ENCODE measurements at places on chromosomes 5 and 9. TPM values are rescaled to one million over a fixed set of nuclear protein-coding genes. Genes with fewer than 3 reads are reported as not detected.

Gene NR2F1
- 2.3 TPM for total RNA-seq

Gene CEL
- total RNA-seq: 0.76 TPM

Gene TBCA
- total RNA-seq: 150 TPM

Gene IL9
- total RNA-seq: 0.52 TPM

Gene TLE1
- 7.0 TPM for total RNA-seq

Gene PPP3R2
- not detected for total RNA-seq

DNA sequence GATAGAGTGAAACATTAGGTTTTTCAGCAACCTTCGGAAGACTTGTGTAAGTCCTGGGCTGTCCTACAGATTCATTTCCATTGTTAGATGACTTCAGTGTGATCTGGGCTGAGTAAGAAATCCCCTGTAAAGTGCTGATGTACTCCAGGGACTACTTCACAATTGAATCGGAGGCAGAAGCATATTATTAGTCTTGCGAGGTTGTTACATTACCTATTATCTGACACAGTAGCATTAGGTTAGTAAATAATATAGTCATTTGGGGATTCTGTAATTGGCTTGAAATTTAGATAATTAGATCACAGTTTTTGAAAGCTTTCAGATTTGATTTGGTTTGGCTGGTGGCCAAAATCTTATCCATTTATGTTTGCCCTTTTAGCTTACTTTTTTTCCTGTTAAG is 62.4 kb downstream of the DMRT1 start:
- DNase-seq: no peak
- H3K4me1 ChIP-seq: peaks cover 5% of the 10 kb centered on the region
- no peak overlapping the region for H3K27ac ChIP-seq
- no peaks in the 10 kb centered on the region for H3K36me3 ChIP-seq
- no peak overlapping the region for H3K4me3 ChIP-seq
- peaks cover 21% of the 10 kb centered on the region for H3K27me3 ChIP-seq

DNA sequence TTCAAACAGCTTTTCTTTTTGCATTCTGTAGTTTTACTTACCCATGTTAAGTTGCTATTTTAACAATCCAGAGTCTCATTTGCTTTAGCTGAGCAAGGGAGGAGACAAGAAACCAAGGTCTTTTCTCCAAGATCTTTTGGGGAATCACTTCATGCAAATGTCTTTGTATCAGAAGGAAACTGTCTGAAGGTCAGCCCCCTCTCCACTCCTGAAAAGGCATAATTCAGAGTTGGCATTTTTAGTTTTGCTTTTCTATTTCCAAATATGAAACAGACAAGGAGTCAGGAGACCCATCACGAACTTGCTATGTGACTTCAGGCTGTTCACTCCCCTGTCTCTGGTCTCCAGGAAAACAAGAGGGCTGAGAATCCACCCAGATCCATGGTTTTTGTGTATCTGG is 12.3 kb upstream of the TNFSF15 start:
- H3K27ac ChIP-seq: no peak overlapping the region
- H3K36me3 ChIP-seq: no peaks in the 10 kb centered on the region
- no peak overlapping the region for H3K4me3 ChIP-seq
- H3K27me3 ChIP-seq: no peaks in the 10 kb centered on the region
- no peak for DNase-seq

GRCh38 chr9:107693625-107694326 is 204.2 kb upstream of the KLF4 start:
- H3K4me3 ChIP-seq: no peak overlapping the region
- no peaks in the 10 kb centered on the region for H3K27me3 ChIP-seq
- H3K4me1 ChIP-seq: no peaks in the 10 kb centered on the region
- H3K27ac ChIP-seq: no peak overlapping the region

DNA sequence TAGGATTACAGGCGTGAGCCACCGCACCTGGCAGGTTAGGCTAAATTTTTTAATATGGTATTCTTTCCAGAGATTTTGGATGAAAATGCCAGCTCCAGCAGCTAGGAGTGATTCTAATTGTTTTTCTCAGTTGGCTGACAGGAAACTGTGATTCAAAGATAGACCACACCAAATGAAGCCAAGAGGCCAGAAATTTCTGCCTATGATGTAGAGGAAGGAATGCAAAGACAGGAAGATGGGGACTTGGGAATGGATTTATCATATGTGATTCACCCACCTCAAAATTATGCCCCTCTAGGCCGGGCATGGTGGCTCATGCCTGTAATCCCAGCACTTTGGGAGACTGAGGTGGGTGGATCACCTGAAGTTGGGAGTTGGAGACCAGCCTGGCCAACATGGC is 53.3 kb downstream of the UGCG start:
- H3K27ac ChIP-seq: no peak overlapping the region
- DNase-seq: no peak
- H3K4me1 ChIP-seq: peaks cover 3% of the 10 kb centered on the region
- H3K4me3 ChIP-seq: no peak overlapping the region

DNA sequence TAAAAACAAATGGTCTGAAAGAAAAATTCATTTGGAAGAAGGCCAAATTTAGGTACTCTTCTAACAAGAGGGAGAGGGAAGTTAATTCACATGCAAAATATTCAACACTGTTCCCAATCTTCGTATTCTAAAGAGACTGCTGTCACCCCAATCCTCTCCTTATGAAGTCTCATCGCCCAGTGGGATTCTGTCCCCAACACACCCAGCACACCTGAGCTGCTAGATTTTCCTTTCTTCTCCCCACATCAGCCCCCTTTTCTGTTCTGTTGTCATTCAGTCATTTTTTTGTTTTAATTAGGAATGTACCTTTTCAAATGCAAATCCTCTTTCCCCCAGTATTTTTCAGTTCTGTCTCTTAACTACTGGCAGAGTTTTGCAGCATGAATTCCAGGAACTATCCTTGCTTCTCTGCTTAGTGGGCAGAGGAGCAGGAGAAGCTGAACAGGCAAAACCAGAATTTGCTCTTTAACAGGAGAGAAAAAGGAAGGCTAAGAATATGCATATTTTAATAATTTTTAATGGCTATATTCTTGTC is 366.9 kb downstream of the MAN2A1 start:
- H3K4me3 ChIP-seq: no peak overlapping the region
- no peaks in the 10 kb centered on the region for H3K27me3 ChIP-seq
- no peak for DNase-seq
- no peak overlapping the region for H3K27ac ChIP-seq

DNA sequence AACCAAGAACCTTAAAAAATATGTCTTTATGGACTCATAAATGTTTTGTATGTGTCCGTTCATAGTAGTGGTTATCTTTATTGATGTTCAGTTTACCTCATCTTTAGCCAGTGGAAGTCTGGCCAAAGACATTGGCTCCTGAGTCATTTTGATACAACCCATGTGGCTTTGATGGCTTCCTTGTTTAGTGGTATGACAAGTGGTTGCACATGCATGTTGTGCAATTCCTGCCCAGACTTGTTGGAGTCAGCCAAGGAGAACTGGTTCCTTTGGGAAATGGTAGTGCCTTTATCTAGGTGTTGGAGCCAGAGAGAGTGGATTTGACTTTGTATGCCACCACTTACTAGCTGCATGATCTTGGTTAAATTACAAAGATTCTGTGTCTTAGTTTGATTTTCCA is 94.3 kb downstream of the RPS23 start:
- DNase-seq: no peak
- H3K4me3 ChIP-seq: no peak overlapping the region
- no peak overlapping the region for H3K27ac ChIP-seq
- H3K4me1 ChIP-seq: no peaks in the 10 kb centered on the region

DNA sequence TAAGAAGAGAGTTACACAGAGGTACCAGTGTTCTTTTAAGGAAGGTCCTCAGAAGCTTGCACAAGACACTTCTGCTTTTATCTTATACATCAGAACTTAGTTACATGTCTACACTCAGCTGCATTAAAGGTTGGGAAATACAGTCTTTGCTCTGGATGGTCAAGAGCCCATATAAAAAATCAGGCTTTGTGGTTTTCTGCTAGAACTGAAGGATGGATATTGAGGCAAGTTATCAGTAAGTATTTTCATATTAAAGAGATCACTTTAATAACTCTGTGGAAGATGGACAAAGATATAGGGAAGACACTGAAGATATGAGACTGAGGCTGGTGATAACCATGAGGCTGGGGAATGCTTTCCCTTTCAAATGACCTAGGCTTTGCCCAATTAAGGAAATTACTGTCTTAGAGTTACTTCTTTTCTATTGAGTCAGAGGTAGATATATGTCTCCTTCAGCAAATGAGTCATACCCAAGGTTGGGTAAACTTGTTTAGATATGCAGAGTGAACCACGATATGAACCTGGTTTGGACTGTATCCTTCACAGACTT is 87.0 kb upstream of the TNC start:
- no peak overlapping the region for H3K27ac ChIP-seq
- no peak for DNase-seq
- no peaks in the 10 kb centered on the region for H3K4me1 ChIP-seq
- no peaks in the 10 kb centered on the region for H3K27me3 ChIP-seq
- H3K36me3 ChIP-seq: no peaks in the 10 kb centered on the region
- no peak overlapping the region for H3K4me3 ChIP-seq

DNA sequence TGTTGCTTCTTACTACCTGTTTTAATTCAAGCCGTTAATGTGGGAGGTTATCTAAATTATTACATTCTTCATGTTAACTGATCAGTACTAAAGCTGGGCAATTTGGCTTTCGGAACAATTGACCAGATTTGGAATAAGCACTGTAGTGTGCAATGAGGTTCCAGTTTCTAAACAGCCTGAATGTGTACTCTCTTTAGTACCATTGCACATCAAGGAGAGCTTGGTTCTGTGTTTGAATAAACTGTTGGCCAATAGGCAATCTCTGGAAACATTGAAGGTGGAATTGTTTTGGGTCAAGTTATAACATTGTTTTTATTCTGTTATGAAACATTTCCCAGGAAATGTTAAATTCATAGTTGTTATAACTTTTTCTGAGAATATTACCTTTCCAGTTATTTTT is 105.2 kb downstream of the PBX3 start:
- no peak for DNase-seq
- H3K27ac ChIP-seq: no peak overlapping the region
- H3K36me3 ChIP-seq: no peaks in the 10 kb centered on the region
- no peaks in the 10 kb centered on the region for H3K4me1 ChIP-seq
- no peaks in the 10 kb centered on the region for H3K27me3 ChIP-seq

GRCh38 chr5:107218457-107219193 is 452.1 kb downstream of the EFNA5 start:
- no peak overlapping the region for H3K27ac ChIP-seq
- H3K27me3 ChIP-seq: no peaks in the 10 kb centered on the region
- no peak overlapping the region for H3K4me3 ChIP-seq
- no peak for DNase-seq

DNA sequence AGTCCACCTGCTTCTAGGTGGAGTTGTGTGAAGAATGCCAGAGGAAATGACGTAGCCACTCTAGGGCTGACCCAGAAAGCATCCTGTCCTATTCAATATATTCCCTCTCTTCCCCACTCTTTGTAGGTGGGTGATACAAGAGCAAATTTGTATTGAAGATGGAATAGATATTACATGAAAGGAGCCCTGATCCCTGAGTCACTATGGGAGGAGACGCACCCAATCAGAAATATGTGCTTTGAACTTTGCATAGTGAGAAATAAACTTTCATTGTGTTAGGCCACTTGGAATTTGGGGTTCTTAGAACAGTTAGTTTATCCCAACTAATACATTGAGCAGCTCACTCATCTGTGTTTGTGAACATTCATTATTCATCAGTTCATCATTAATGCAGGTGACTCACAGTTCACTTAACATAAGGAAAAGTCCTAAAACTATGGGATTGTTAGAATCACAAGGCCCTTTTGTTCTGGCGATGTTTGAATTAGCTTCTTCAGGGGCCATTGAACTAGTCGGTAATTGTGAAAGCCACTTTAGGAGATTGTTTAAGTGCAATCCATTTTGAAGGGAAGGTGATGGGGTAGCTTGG is 26.9 kb upstream of the NTRK2 start:
- no peak overlapping the region for H3K4me3 ChIP-seq
- H3K4me1 ChIP-seq: no peaks in the 10 kb centered on the region
- H3K27ac ChIP-seq: no peak overlapping the region
- H3K27me3 ChIP-seq: no peaks in the 10 kb centered on the region
- no peak for DNase-seq

- H3K27ac ChIP-seq: no peak overlapping the region
- no peak overlapping the region for H3K4me3 ChIP-seq
- no peaks in the 10 kb centered on the region for H3K36me3 ChIP-seq
- H3K27me3 ChIP-seq: no peaks in the 10 kb centered on the region
Observed at GRCh38 chr9:38235244-38235643, 157.3 kb upstream of the ALDH1B1 start.

DNA sequence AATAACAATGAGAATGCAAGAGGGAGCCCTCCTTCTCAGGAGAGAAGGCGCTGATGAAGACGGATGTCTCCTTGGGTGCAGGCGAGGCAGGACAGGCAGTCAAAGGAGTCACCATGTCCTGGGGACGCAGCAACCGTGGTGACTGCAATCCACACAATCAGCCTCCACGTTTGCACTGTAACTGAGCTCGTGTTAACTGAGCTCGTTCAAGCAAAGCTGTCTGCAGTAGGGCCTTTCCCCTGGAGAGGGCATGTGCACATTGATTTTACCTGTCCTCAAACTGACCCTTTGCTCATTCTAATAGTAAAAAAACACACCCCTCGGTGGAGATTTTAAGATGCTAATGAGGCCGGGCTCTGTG is 2.8 kb downstream of the SARDH start:
- H3K36me3 ChIP-seq: no peaks in the 10 kb centered on the region
- peaks cover 32% of the 10 kb centered on the region for H3K4me1 ChIP-seq
- H3K27ac ChIP-seq: no peak overlapping the region
- H3K4me3 ChIP-seq: no peak overlapping the region
- H3K27me3 ChIP-seq: no peaks in the 10 kb centered on the region
- DNase-seq: no peak

DNA sequence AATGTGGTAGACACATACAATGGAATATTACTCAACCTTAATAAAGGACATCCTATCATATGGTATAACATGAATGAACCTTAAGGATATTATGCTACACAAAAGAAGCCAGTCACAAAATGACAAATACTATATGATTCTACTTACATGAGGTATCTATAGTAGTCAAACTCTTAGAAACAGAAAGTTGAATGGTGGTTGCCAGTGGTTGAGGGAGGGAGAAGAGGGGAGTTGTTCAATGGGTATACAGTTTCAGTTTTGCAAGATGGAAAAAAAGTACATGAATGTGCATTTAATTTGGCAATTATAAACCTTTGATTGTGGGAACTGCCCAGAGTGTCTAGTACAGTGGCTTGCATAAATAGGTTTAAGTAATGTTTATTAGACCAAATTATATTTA is 473.3 kb upstream of the ZNF608 start:
- H3K36me3 ChIP-seq: no peaks in the 10 kb centered on the region
- H3K27ac ChIP-seq: no peak overlapping the region
- no peak overlapping the region for H3K4me3 ChIP-seq

- DNase-seq: no peak
- no peaks in the 10 kb centered on the region for H3K36me3 ChIP-seq
- no peaks in the 10 kb centered on the region for H3K27me3 ChIP-seq
- H3K4me1 ChIP-seq: no peaks in the 10 kb centered on the region
- H3K4me3 ChIP-seq: no peak overlapping the region
Observed at GRCh38 chr5:10091701-10092100, 158.0 kb downstream of the ATPSCKMT start.
